Nephron progenitor cell (in vitro differentiated cells): ENCODE measurements at places on chromosomes 2 and 18.
A peak's percentile ranks its signal among the peaks of the same experiment; 100 is the strongest.

GRCh38 chr2:202909394-202910192 is 1.9 kb downstream of the WDR12 start:
- no peak overlapping the region for H3K27ac ChIP-seq
- peaks cover 27% of the 10 kb centered on the region for H3K4me1 ChIP-seq
- no peak for DNase-seq
- H3K27me3 ChIP-seq, result peaks cover 3% of the 10 kb centered on the region
- peaks cover 50% of the 10 kb centered on the region for H3K36me3 ChIP-seq

DNA sequence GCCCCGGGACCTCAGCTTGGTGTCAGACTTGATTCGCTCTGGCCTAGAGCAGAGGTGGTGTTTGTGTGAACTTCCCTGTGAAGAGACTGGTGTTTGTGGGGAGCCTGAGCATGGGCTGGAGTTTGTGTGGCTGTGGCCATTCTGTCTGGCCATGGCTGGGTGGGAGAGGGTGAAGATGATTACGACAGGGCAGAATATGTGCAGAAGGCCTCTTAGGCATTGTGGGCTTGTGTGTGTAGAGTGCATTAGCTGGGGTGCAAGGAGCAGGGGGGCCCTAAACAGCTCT is 10.5 kb downstream of the OBSL1 start:
- peaks cover 54% of the 10 kb centered on the region for H3K36me3 ChIP-seq
- DNase-seq, result no peak
- peaks cover 29% of the 10 kb centered on the region for H3K4me1 ChIP-seq

GRCh38 chr2:72889991-72890390 is 2.8 kb downstream of the SPR start:
- no peak overlapping the region for H3K4me3 ChIP-seq
- H3K36me3 ChIP-seq, result no peaks in the 10 kb centered on the region
- H3K27ac ChIP-seq, result no peak overlapping the region

- DNase-seq, result no peak
- no peaks in the 10 kb centered on the region for H3K4me1 ChIP-seq
- H3K27me3 ChIP-seq, result no peaks in the 10 kb centered on the region
- no peak overlapping the region for H3K4me3 ChIP-seq
- H3K36me3 ChIP-seq, result no peaks in the 10 kb centered on the region
Observed at GRCh38 chr18:71831039-71831438, 713.1 kb downstream of the CBLN2 start.

DNA sequence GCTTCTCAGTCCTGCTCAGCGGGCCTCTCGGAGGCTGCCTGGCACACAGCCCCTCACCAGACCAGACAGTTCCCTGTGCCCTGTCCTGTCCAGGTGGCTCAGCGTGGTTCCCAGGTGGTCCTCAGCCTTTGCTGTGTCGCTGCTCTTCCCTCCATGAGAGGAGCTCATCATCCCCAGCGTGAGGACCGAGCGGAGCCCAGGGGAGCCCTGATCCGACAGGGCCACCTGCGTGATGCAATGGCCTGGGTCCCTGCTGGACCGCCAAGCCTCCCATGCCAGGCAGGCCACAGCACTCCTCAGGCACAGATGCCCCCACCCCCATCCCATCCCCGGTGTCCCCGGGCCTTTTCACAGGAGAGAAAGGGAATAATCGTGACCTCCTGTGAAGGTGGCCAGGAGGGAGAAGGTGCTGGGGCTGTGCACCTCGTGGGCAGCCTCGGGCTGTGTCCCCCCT is 4.3 kb downstream of the GPC1 start:
- no peaks in the 10 kb centered on the region for H3K36me3 ChIP-seq
- no peak for DNase-seq
- H3K27ac ChIP-seq, result no peak overlapping the region
- H3K4me1 ChIP-seq, result peaks cover 6% of the 10 kb centered on the region

DNA sequence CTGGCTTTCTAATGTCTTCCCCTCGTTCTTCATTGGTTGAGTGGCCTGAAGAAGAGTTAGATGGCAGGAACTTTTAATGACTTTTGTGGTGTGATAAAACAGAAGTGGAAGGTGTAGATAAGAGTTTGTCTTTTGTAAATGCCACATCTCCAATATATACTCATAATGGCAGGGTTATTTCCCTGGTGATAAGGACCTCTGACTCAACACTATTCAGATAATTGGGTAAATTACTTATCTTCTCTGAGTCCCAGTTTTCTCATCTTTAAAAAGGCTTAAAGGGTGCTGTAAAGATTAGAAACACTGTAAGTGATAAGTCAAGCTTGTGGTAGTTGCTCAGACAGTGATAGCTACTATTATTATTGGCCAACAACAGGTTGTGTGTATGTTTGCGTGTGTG is 9.5 kb downstream of the KLHL14 start:
- no peak overlapping the region for H3K4me3 ChIP-seq
- no peak overlapping the region for H3K27ac ChIP-seq
- H3K27me3 ChIP-seq, result peaks cover 10% of the 10 kb centered on the region
- no peak for DNase-seq
- H3K36me3 ChIP-seq, result peaks cover 30% of the 10 kb centered on the region

GRCh38 chr2:60932954-60933353 is 51.6 kb downstream of the REL start:
- H3K27me3 ChIP-seq, result no peaks in the 10 kb centered on the region
- no peaks in the 10 kb centered on the region for H3K4me1 ChIP-seq
- peaks cover 31% of the 10 kb centered on the region for H3K36me3 ChIP-seq

GRCh38 chr2:79984476-79984875 is 320.1 kb downstream of the LRRTM1 start:
- H3K4me3 ChIP-seq, result no peak overlapping the region
- no peak overlapping the region for H3K27ac ChIP-seq
- no peaks in the 10 kb centered on the region for H3K4me1 ChIP-seq
- peaks cover 3% of the 10 kb centered on the region for H3K27me3 ChIP-seq
- DNase-seq, result no peak

DNA sequence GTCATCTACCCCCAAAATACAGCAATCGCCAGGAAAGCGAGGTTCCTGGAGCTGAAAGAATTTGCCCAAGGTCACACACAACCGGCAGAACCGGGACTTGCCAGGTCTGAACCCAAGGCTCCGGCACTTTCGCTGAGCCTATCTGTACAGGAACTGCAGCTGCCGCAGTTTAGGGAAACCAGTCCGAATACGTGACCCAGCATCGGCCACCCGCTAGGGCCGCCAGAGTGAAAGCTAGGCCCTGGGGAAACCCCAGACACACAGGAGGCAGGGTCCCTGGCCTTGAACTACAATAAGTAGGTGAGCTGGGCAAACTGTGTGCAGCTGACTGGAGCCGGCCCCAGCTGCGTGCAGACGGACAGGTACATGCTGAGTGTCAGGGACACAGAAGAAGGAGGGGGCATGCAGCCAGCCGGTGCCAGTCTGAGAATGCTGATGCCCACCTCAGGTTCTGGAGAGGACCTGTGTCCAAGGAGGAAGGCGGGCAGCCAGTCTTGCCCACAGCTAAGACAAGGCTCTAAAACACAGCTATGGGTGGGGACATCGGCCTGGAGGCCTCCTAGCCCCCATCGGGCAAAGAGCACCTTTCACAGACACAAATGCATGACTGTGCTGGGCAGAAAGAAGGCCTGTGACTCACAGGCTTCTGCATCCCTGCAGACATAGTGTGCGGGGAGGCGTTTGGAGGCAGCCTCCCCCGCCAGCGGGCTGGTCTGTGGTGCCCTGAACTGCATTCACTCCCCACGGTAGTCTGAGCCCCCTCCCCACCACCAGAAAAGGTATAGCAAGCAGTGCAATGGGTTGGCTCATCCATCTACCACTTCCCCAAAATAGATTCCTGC is 107.4 kb upstream of the ID2 start:
- no peaks in the 10 kb centered on the region for H3K36me3 ChIP-seq
- H3K4me3 ChIP-seq, result no peak overlapping the region
- peaks cover 12% of the 10 kb centered on the region for H3K27me3 ChIP-seq
- peak overlapping the region; percentile 57 for H3K27ac ChIP-seq
- peaks cover 97% of the 10 kb centered on the region for H3K4me1 ChIP-seq

GRCh38 chr18:34787931-34788532 is 77.9 kb downstream of the DTNA start:
- H3K27ac ChIP-seq, result no peak overlapping the region
- H3K27me3 ChIP-seq, result no peaks in the 10 kb centered on the region
- peaks cover 2% of the 10 kb centered on the region for H3K4me1 ChIP-seq

DNA sequence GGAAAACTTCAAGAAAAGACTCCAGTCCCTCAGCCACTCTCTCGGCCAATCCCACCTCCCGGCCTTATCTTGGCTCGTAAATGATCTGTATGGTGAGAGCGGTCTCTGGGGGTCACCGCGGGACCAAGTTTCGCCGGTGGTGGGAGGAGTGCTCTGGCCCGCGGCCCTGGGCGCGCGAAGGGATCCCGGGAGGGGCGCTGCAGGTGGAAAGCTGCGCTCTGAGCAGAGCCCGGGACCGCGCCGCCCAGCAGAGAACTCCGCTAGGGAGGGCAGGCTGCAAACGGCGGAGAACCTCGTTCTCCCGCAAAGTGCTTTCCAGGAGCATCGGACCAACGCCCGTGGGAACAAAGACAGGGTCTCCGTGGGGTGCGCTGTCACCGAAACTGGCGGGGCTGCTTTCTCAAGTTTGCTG is 622 bp downstream of the LRP2 start:
- peak overlapping the region; percentile 76 for H3K4me3 ChIP-seq
- no peak overlapping the region for H3K27ac ChIP-seq
- peak; percentile 69 for DNase-seq
- peaks cover 36% of the 10 kb centered on the region for H3K4me1 ChIP-seq
- no peaks in the 10 kb centered on the region for H3K36me3 ChIP-seq

- no peak overlapping the region for H3K4me3 ChIP-seq
- H3K36me3 ChIP-seq, result no peaks in the 10 kb centered on the region
- DNase-seq, result no peak
- no peaks in the 10 kb centered on the region for H3K27me3 ChIP-seq
- no peaks in the 10 kb centered on the region for H3K4me1 ChIP-seq
- H3K27ac ChIP-seq, result no peak overlapping the region
Observed at GRCh38 chr2:161766334-161766733, 142.1 kb downstream of the SLC4A10 start.

GRCh38 chr2:64644458-64645382 is 9.0 kb downstream of the SERTAD2 start:
- H3K4me3 ChIP-seq, result peak overlapping the region; percentile 85
- H3K36me3 ChIP-seq, result no peaks in the 10 kb centered on the region
- H3K27me3 ChIP-seq, result no peaks in the 10 kb centered on the region

DNA sequence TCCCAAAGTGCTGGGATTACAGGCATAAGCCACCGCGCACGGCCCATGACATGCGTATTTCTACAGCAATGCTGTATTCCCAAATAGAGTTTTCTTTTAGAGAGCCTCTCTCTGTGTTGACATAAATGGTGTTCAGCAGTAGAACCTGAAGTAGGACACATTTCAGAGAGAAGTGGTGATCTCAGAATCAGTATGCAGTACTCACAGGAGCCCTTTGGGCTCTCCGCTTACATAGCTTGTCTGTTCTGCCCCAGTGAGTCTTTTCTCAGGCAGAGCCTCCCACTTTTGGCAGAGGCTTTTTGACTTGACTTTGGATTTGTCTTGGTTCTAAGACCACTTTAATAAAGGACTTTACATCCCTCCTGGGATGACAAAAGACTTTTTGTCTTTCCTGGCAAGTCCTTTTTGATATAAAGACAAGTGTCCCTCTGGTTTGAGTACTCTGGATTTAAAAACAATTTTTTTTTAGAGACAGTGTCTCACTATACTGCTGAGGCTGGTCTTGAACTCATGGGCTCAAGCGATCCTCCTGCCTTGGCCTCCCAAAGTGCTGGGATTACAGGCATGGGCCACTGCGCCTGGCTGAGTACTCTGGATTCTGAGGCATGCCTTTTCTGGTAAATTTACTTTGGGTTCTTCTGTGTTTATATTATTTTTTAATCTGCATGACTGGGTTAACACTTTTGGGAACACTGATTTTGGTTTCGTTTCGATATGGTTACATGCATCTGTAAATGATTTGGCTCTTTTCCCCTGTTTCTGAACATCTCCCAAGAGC is 113.3 kb downstream of the SMAD2 start:
- H3K4me1 ChIP-seq, result peaks cover 14% of the 10 kb centered on the region
- no peak overlapping the region for H3K4me3 ChIP-seq
- H3K27me3 ChIP-seq, result no peaks in the 10 kb centered on the region
- DNase-seq, result no peak

- peaks cover 23% of the 10 kb centered on the region for H3K36me3 ChIP-seq
- H3K4me1 ChIP-seq, result peaks cover 100% of the 10 kb centered on the region
- no peaks in the 10 kb centered on the region for H3K27me3 ChIP-seq
- H3K4me3 ChIP-seq, result peak overlapping the region; percentile 68
- peak overlapping the region; percentile 99 for H3K27ac ChIP-seq
Observed at GRCh38 chr18:48924630-48925490, 25.9 kb downstream of the SMAD7 start.

DNA sequence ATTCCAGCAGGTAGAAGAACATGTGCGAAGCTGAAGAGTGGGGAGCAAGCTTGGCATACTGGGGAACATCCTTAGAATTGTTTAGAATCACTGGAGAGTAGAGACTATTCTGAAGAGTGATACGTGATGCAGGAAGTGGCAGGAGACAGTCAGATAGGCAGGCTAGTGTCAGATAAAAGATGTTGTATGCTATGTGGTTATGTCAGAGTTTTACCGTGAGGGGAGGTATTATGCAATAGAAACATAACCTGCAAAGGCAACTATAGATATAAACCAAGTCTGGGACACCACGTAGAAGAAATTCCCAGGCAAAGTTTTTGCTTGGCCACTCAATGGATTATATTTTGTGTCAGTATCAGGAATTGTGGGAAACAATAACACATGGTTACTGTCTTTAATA is 62.0 kb upstream of the ZSWIM2 start:
- no peak for DNase-seq
- H3K27me3 ChIP-seq, result peaks cover 6% of the 10 kb centered on the region
- H3K27ac ChIP-seq, result peak overlapping the region; percentile 1
- no peaks in the 10 kb centered on the region for H3K4me1 ChIP-seq
- no peaks in the 10 kb centered on the region for H3K36me3 ChIP-seq

- no peak overlapping the region for H3K27ac ChIP-seq
- peaks cover 3% of the 10 kb centered on the region for H3K27me3 ChIP-seq
- H3K4me3 ChIP-seq, result no peak overlapping the region
- no peaks in the 10 kb centered on the region for H3K4me1 ChIP-seq
- no peak for DNase-seq
Observed at GRCh38 chr2:3547915-3548314, 10.2 kb downstream of the RNASEH1 start.

DNA sequence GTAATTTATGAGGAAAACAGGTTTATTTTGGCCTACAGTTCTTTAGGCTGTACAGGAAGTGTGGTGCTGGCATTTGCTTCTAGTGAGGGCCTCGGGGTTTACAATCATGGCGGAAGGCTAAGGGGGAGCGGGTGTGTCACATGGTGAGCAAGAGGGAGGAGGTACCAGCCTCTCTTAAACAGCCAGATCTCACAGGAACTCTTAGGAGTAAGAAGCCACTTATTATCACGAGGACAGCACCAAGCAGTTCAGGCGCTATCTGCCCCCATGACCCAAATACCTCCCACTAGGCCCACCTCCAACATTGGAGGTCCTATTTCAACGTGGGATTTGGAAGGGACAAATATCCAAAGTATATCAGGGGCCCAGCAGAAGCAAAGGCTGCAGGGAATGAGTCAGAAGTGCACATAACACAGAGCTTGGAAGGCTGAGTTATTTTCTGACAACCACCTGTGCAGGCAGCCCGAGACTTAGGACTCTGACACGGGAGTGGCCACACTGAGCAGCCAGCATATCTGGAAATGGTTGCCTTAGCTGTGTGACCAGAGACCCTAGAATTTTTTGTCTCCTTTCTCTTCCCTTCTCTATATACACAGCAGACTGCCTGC is 170.9 kb downstream of the PRPF40A start:
- peaks cover 36% of the 10 kb centered on the region for H3K4me1 ChIP-seq
- H3K27me3 ChIP-seq, result no peaks in the 10 kb centered on the region
- no peak overlapping the region for H3K4me3 ChIP-seq
- no peak for DNase-seq
